ENCODE measurements at places on chromosomes 6 and 20.

DNA sequence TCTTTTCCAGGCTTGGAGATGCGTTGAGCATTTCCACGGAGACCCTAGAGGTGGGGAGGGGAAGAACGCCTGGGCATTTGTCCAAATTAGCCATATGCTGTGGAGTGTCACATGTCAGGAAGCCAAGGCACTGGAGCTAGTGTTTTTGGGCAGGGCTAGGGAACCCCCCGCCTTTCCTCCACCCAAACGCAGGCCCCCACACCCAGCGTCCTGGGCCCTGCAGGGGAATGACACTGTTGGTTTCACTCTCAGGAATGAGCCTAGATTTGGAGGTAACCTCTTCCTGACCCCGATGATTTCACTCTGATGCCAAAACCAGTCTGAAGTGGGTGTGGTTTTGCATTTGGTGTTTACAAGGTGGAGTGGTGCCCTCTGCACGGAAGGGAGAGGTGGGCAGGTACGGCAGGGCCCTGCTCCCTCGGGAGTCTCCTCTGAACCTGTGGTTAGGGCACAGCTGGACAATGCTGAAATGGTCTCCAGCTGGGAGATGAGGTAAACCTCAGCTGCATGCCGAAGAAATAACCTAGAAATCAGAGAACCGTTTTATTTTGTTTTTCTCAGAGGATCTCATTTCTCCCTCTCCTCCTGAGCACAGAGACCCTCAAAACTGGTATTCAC is 29.5 kb downstream of the MTHFD1L start:
- no peak for DNase-seq

GRCh38 chr20:50868509-50869495 is 62.4 kb downstream of the ADNP start:
- no peak for DNase-seq

DNA sequence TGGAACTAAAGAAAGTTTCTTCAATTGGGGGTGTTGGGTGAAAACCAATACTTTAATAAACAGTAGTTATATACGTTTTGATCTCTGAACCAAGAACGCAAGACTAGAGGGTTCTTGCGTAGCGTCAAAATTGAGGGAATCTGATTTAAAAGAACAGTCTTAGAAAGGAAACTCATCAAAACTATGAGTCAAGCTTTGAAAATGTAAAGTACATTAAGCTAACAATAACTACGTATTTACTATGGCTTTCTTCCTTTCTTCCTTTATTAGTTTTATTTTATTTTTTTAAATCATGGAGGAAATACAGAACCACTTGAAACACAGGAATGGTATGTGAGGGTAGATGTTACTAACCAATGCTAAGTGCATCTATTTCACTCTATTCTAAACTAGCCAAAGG is 287.0 kb upstream of the RSPO3 start:
- no peak for DNase-seq

DNA sequence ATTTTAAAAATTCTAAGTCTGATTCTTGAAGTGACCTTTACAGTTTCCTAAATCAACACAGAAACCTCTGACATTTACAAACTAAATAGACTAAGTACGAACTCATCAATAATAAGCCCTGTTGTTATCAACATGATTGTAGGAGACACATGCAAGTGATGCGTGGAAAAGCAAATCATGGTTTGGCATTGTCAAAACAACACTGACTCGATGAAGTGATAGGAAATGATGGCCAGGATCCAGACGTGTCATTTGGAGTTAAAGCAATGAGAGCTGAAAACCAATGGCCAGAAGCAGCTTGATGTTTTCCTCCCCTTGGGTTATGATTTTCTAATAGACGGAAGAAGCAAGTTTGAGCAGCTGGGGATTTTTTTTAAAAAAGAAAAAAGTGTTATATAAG is 117.4 kb upstream of the FAM184A start:
- DNase-seq, result no peak

DNA sequence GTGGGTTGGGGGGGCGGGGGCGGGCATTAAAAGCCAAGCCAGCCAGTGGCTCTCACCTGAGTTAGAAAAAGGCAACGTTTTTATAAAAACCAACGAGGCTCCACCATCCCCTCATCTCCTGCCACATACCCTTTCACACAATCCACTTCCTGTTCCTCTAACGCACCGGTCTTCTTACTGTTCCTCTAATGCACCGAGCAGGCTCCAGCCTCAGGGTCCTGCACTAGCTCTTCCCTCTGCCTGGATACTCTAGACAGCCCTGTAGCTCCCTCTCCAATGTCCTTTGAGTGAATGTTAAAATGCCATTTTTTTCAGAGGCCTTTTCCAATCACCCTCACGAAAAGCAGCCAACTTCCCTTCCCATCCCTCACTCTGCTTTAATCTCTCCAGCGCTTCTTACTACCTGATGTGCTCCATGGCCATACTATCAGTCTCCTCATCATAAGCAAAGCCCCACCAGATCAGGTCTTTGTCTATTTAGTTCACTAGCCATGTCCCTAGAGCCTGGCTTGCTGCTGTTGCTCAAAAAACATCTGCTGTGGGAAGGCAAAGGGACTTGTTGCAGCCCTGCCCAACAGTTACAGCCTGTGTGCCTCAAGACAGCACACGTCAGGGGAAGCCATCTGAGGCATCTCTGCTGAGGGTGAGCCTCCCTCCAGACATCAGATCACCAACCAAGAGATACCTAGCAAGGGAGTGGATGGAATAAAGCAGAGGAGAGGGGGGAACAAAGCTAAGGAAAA is 3.9 kb downstream of the FKBP1A start:
- no peak for DNase-seq

DNA sequence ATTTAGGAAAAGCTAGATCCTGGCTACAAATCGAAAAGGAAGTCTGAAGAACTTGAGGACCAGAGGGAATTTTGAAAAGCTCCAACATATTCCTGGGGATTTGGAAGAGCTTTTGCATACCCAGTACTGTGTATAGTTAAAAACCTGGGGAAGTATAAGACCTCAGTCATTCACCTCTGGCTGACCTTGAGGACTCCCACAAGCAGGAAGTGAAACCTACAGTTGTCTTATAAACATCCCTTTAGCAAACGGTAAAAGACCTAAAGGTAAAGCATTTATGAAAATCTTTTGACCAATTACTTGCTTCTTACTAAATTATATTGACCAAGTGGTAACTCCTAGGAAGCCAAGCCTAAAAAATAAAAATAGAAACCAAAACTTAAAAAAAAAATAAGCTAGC is 175.0 kb downstream of the HAO1 start:
- DNase-seq, result no peak

DNA sequence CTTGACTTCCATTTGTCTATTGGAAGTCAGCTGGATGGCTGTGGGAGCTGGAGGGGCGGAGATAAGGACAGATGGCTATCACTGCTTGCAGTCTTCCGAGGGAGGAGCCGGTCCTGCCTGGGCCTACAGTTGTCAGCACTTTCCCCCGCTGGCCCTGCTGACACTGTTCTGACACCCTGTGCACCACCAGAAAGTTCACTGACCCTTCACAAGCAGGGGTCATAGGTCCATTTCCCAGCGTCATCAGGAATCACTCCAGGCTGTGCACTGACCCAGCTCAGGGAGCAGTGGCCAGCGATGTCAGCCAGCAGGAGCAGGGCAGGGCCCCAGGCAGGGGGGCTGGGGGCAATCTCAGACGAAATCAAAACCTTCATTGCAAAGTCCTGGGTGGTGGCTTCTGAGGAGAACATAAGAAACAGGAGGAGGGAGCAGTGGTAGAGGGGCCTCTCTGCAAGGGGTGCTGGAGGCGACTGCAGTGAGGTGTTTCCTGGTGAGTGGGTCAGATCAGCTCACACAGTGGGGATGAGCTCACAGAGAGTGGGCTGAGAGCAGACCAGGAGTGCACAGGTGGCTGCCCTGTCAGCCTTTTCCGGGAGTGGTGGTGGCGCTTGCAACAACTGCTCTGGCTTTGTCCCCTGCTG is 26.5 kb upstream of the PLEKHG1 start:
- no peak for DNase-seq

DNA sequence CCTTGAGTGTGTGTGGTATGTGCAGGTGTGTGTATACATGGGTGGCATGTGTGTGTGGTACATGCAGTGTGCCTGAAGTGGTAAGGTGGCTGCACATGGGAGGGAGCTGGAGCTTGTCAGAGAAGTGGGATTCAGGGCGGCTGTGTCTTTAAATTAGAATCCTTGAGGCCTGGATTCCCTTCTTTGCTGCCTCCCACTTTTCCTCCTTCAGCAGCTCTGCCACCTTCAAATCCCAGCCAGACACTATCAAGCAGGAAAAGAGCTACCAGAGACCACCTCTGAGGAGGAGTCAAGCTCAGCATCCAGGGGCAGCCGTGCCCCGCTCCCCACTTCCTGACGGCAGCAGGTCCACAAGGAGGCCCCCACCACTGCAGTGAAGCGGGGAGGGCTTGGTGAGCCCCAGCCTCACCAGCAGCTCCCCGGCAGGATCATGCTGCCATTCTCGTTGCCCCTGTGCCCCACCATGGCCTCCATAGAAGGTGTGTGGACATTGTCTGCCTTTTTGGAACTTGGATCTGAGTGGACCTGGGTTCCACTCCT is 131.0 kb upstream of the MLN start:
- no peak for DNase-seq

- no peak for DNase-seq
Measured at GRCh38 chr20:23311947-23312506, 38.6 kb upstream of the NXT1 start.

DNA sequence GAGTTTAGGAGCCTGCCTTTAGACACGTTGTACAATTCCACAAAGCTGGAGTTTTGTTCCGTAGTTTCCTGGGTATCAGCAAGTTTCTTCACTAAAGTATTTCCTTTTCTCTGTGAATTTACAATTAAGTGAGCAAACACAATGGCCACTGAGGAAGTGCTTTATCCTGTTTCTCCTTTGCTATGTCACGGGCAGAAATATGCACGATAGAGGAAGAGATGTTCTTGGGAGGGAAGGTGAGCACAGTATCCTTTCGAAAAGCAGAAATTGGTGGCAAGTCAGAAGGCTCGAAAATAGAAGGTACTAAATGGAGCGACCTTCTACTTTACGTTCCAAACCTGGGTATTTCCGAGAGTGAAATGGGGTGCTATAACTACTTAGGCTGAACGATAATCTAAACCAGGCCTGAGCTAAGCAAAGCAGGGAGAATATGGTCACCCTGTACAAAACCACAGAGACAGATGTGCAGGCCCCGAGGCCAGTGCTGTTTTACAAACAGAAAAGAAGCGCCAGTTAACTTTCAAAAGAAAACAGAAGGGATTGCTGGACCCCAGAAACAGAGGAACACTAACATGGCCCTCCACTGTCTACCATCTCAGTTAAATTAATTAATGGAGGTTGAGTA is 259.6 kb downstream of the TBC1D7 start:
- no peak for DNase-seq

DNA sequence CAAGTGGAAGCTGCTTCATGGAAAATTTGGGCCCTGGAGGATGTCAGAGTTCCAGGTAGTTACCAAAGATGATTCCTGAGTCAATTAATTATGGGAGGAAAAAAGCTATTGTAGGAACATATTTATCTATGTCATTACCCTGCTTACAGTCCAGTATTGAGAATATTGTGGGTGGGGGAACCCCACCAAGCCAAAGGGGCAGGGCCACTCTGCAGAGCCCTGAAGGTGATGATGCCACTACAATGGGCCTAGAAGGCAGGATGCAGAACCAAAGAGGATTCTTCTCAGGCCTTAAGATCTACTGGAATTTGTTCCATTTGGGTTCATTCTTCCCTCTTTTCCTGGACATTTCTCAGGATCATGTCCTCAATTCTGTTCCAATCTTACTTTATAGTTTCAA is 375.2 kb upstream of the MARCKS start:
- DNase-seq, result no peak

- no peak for DNase-seq
Measured at GRCh38 chr20:10985536-10985935, 311.7 kb upstream of the JAG1 start.

- DNase-seq, result no peak
Measured at GRCh38 chr6:291204-291696, 1.0 kb upstream of the DUSP22 start.

GRCh38 chr20:35257175-35257909 is 20.6 kb downstream of the MMP24OS start:
- DNase-seq, result no peak

DNA sequence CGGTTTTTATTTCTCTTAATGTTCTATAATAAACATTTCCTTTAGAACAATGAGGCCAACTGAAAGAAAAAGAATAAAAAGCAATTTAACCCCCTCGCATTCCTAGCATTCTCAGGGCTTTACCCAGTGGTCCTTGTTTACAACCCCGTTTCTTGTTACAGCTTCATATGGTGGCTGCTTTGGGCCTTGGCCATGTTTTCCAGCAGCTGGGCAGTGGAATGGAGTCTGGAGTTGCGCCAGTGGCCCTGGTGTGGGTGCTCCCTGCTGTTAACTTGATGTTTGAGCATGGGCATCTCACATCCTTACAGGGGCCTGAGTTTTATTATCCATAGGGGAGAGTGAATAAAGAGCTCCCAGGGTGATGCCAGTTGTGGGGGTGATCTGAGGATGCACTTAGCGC is 18.8 kb downstream of the EFCAB8 start:
- no peak for DNase-seq

DNA sequence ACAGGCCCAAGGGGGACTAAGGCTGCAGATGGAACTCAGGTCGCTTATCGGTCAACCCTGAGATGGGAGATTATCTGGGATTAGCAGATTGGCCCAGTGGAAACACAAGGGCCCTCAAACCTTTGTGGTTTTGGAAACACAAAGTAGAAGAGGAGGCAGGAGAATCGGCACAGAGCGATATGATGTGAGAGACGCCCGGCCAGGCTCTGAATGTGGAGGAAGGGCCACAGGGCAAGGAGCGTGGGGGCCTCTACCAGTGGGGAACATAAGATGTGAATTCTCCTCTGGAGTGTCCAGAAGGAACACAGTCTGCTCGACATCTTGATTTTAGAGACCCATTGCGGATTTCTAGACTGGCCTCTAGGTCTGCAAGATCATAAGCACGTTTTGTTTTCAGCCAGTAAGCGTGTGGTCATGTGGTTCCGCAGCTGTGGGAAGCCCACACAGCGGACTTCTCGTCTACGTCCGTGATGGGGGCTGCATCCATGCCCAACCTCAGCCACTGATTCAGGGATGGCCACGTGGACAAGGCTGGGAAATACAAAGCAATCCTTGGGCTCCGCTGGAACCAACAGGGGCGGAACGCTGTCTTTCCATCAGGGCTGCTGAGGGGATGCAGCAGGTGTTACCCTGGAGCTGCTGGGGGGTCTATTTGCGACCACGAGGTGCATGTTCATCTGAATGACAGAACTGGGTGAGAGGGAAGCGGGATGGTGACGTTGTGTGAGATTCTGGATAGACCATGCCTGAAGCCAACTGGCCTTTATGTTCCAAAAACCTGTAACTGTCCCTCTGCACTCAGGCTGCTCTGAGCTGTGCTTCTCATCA is 127.6 kb upstream of the PMEPA1 start:
- DNase-seq, result no peak

GRCh38 chr6:11761744-11762620 is 16.6 kb downstream of the ADTRP start:
- DNase-seq, result no peak

GRCh38 chr20:53763707-53764414 is 170.2 kb upstream of the ZNF217 start:
- DNase-seq, result no peak

- no peak for DNase-seq
Measured at GRCh38 chr20:2839732-2840137, 720 bp downstream of the PCED1A start.

GRCh38 chr6:441126-441920 is 49.8 kb downstream of the IRF4 start:
- no peak for DNase-seq
